ENCODE measurements at places on chromosomes 3 and 15. TPM values are rescaled to one million over a fixed set of nuclear protein-coding genes. Genes with fewer than 3 reads are reported as not detected.

The GOLGA6D gene
- 0.04 TPM for polyA plus RNA-seq

The SNTN gene
- not detected for polyA plus RNA-seq

The SNX33 gene
- polyA plus RNA-seq, result 16.6 TPM

The NRG4 gene
- polyA plus RNA-seq, result 1.6 TPM

The IL16 gene
- polyA plus RNA-seq, result 8.1 TPM

DNA sequence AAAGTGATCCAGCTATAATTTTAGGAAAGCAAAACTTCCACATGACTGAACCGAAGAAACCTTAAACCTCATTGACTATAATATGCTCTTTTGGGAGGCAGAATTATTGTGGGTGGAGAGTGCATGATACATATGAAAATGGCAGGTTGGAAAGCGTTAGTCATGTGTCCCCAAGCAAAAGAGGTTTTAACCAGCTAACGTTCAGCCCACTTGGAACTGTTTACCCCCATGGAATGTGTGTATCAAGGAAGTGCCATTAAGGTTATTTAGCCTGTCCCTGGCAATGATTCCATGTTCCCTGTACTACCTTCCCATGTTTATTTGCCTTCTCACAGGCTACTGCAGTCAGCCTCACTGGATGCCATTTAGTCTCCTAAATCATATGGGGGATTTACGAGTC is 44.1 kb upstream of the LRRC58 start:
- H3K27ac ChIP-seq, result no peak overlapping the region
- H3K27me3 ChIP-seq, result no peaks in the 10 kb centered on the region
- no peaks in the 10 kb centered on the region for H3K4me1 ChIP-seq
- no peak overlapping the region for H3K4me3 ChIP-seq
- DNase-seq, result no peak

DNA sequence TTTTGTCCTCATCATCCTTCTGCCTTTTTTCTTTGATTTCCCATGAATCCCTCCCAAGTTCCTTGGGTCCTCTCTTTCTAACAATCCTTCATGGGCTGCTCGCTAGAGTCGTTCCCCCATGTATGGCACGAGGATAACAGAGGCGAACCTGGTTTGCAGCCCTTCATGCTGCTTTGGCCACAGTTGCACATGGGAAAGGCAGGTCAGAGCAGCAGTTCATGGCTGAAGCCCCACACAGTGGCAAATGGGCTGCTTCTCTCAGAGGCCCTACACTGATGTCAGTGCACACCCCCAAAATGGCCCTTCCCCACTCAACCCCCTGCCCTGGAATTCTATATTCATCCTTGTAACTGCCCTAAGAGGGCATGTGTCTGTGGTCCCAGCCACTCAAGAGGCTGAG is 335.4 kb upstream of the IGF1R start:
- no peaks in the 10 kb centered on the region for H3K36me3 ChIP-seq
- H3K27me3 ChIP-seq, result no peaks in the 10 kb centered on the region
- no peak overlapping the region for H3K4me3 ChIP-seq
- H3K4me1 ChIP-seq, result no peaks in the 10 kb centered on the region
- H3K27ac ChIP-seq, result no peak overlapping the region

The EXD1 gene
- polyA plus RNA-seq, result 0.01 TPM

The THSD4 gene
- polyA plus RNA-seq, result 17.5 TPM

GRCh38 chr3:146640955-146641867 is 36.1 kb upstream of the PLSCR5 start:
- no peaks in the 10 kb centered on the region for H3K36me3 ChIP-seq
- H3K27ac ChIP-seq, result no peak overlapping the region
- no peak overlapping the region for H3K4me3 ChIP-seq
- no peaks in the 10 kb centered on the region for H3K27me3 ChIP-seq

DNA sequence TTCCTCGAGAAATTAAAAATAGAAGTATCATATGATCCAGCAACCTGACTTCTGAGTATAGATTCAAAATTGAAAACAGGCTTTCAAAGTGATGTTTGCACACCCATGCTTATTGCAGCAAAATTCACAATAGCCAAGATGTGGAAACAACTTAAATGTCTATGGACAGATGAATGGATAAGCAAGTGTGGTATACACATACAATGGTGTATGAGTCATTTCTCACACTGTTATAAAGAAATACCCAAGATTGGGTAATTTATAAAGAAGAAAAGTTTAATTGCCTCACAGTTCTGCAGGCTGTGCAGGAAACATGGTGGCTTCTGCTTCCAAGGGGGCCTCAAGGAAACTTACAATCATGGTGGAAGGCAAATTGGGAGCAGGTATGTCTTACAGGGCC is 100.8 kb downstream of the KLF13 start:
- H3K27me3 ChIP-seq, result no peaks in the 10 kb centered on the region
- H3K4me3 ChIP-seq, result no peak overlapping the region
- H3K36me3 ChIP-seq, result no peaks in the 10 kb centered on the region

The CCRL2 gene
- polyA plus RNA-seq, result 11.3 TPM

- DNase-seq, result no peak
- H3K4me3 ChIP-seq, result no peak overlapping the region
- no peak overlapping the region for H3K27ac ChIP-seq
- H3K4me1 ChIP-seq, result no peaks in the 10 kb centered on the region
Measured at GRCh38 chr15:39987821-39988220, 51.2 kb downstream of the SRP14 start.

- H3K4me1 ChIP-seq, result peaks cover 4% of the 10 kb centered on the region
- H3K36me3 ChIP-seq, result no peaks in the 10 kb centered on the region
- H3K27ac ChIP-seq, result peak overlapping the region; percentile 2
- DNase-seq, result peak; percentile 17
Measured at GRCh38 chr3:40877631-40878463, 321.5 kb upstream of the CTNNB1 start.

- H3K4me3 ChIP-seq, result no peak overlapping the region
- H3K4me1 ChIP-seq, result no peaks in the 10 kb centered on the region
- no peak for DNase-seq
Measured at GRCh38 chr15:33378866-33379480, 68.2 kb downstream of the RYR3 start.

DNA sequence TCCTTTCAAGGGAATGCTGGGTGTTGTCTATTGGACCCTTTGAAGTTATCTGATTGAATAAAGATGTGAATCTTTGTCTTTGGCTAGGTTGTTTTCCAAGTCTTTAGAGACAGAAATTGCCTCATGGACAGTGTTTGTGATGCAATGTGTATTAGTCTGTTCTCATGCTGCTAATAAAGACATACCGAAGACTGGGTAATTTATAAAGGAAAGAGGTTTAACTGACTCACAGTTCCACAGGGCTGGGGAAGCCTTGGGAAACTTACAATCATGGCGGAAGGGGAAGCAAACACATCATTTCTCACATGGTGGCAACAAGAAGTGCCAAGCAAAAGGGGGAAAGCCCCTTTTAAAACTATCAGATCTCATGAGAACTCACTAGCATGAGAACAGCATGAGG is 88.8 kb upstream of the PLXND1 start:
- H3K4me3 ChIP-seq, result no peak overlapping the region
- H3K27me3 ChIP-seq, result no peaks in the 10 kb centered on the region
- no peak for DNase-seq
- H3K4me1 ChIP-seq, result peaks cover 7% of the 10 kb centered on the region

The GOLGA8T gene
- polyA plus RNA-seq, result 0.75 TPM

The CCNL1 gene
- polyA plus RNA-seq, result 255 TPM

The C2CD4A gene
- 3.6 TPM for polyA plus RNA-seq

DNA sequence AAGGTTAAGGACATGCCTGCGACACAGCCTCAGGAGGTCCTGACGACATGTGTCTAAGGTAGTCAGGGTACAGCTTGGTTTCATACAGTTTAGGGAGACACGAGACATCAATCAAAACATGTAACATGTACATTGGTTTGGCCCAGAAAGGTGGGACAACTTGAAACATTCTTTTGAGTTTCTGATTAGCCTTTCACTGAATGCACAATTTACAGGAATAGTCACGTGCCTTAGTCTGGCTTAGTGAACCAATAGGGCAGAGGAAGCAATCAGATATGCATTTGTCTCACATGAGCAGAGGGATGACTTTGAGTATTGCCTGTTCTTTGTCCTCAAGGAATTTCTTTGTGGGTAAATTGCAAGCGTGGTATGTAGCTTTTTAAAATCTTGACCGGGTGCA is 24.5 kb upstream of the HDAC11 start:
- H3K4me1 ChIP-seq, result no peaks in the 10 kb centered on the region
- H3K27me3 ChIP-seq, result no peaks in the 10 kb centered on the region
- H3K4me3 ChIP-seq, result no peak overlapping the region

- no peaks in the 10 kb centered on the region for H3K36me3 ChIP-seq
- no peaks in the 10 kb centered on the region for H3K27me3 ChIP-seq
- no peaks in the 10 kb centered on the region for H3K4me1 ChIP-seq
- no peak for DNase-seq
- H3K27ac ChIP-seq, result no peak overlapping the region
- H3K4me3 ChIP-seq, result no peak overlapping the region
Measured at GRCh38 chr3:185126201-185126600, 26.7 kb downstream of the C3orf70 start.

DNA sequence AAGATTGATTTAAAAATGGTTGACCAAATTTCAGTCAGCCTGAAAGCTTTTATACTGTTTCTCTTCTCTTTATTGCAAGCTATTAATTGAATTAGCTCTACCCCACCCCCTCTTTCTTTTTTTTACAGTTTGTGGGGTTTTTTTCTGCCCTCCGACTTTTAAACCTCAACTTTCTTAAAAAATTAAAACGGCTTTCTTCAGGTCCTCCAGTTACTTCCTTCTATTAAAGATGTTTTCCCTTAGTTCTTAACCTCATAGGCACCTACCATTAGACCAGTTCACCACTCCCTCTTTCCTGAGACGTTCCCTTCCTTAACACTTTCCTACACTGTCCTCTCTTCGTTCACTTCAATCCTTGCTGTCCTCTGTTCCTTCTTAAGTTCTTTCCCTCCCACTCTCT is 52.4 kb downstream of the ATP8B4 start:
- H3K27me3 ChIP-seq, result no peaks in the 10 kb centered on the region
- H3K36me3 ChIP-seq, result no peaks in the 10 kb centered on the region

DNA sequence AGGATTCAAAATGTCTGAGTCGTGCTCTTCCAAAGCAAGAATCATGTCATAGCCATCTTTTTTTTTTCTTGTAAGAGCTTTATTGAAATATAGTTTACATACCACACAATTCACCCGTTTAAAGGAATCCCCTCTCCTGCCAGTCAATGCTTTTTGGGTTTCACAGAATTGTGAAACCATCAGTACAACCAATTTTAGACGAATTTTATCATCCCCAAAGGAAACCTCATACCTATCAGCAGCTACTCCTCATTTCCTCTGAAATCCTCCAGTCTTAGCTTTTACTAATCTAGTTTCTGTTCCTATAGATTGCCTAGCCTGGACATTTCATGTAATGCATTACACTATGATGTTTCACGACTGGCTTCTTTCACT is 39.6 kb downstream of the ADIPOQ start:
- no peak for DNase-seq
- H3K4me1 ChIP-seq, result no peaks in the 10 kb centered on the region
- H3K36me3 ChIP-seq, result no peaks in the 10 kb centered on the region
- no peak overlapping the region for H3K27ac ChIP-seq
- no peaks in the 10 kb centered on the region for H3K27me3 ChIP-seq
- no peak overlapping the region for H3K4me3 ChIP-seq

The ISLR2 gene
- polyA plus RNA-seq, result 4.9 TPM

GRCh38 chr3:14811684-14812083 is 7.1 kb upstream of the FGD5 start:
- no peak for DNase-seq
- no peaks in the 10 kb centered on the region for H3K36me3 ChIP-seq
- peaks cover 9% of the 10 kb centered on the region for H3K4me1 ChIP-seq
- H3K27me3 ChIP-seq, result peaks cover 63% of the 10 kb centered on the region

DNA sequence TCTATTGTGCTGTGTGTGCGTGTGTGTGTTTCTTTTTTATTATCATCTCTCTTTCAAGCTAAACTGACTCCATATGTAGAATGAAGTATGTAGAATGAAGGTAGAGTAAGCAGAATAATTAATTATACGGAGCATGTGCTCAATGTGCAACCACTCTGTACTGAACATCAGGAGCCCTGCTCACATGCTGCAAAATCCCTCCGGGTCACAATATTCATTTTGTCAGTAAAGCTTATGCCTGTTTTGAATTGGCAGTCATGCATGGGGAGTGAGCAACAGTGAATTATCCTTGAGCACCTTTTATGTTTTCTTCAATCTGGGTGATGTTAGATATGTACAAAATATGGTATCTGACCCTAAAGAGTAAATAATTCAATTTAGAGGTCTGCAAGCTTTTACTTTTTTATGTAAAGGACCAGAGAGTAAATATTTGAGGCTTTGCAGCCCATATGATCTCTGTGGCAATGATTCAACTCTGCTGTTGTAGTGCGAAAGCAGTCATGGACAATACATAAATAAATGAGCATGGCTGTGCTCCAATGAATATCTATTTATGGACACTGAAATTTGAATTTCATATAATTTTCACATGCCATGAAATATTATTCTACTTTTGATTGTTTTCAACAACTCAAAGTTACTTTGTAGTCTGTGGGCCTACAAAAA is 199.9 kb downstream of the VGLL3 start:
- no peaks in the 10 kb centered on the region for H3K27me3 ChIP-seq
- no peaks in the 10 kb centered on the region for H3K36me3 ChIP-seq
- no peak overlapping the region for H3K27ac ChIP-seq
- H3K4me1 ChIP-seq, result peaks cover 2% of the 10 kb centered on the region

GRCh38 chr3:24867783-24868182 is 373.1 kb upstream of the THRB start:
- H3K4me3 ChIP-seq, result no peak overlapping the region
- H3K4me1 ChIP-seq, result no peaks in the 10 kb centered on the region
- DNase-seq, result no peak
- no peaks in the 10 kb centered on the region for H3K36me3 ChIP-seq
- H3K27me3 ChIP-seq, result peaks cover under 1% of the 10 kb centered on the region
- H3K27ac ChIP-seq, result no peak overlapping the region

DNA sequence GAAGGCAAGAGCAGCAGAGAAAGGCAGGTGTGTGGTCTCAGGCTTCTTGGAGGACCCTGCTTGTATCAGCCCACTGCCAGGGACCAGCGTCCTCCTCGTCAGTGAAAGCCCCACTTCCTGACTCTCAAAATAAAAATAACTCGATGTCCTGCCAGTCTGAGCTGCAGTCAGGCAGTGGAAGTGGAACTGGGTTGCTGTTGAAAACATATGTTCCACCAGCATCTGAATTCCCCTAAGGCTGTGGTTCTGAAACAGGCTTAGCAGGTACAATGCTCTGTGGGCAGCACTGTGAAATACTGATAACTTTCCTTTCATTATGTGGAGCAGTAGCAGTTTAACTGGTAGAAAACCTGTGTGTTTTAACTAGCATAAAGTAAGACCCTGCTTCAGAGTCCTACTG is 121.6 kb upstream of the EIF1B start:
- no peaks in the 10 kb centered on the region for H3K36me3 ChIP-seq
- H3K4me1 ChIP-seq, result no peaks in the 10 kb centered on the region
- no peaks in the 10 kb centered on the region for H3K27me3 ChIP-seq
- no peak for DNase-seq
- no peak overlapping the region for H3K4me3 ChIP-seq

DNA sequence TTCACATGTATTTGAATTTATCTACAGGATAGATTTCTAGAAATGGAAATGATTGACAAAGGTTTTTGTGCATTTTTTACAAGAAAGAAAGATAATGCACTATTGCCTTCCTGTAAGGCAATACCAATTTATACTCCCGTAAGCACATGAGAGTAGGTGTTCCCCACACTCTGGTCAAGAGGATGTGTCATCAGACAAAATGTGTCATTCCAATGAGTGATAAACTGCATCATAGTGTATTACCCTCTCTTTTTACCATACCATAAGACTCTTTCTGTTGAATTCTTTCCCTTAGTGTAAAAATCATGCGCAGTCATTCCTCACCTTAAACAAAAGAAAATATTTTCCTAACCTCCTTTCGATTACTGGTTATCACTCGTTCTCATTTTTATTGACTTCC is 251.0 kb downstream of the ROBO1 start:
- no peaks in the 10 kb centered on the region for H3K27me3 ChIP-seq
- H3K4me1 ChIP-seq, result no peaks in the 10 kb centered on the region
- H3K36me3 ChIP-seq, result no peaks in the 10 kb centered on the region
- no peak overlapping the region for H3K27ac ChIP-seq
- DNase-seq, result no peak
- H3K4me3 ChIP-seq, result no peak overlapping the region

All from large intestine (tissue), 12 donors.